ENCODE measurements at places on chromosomes 11 and 22. TPM values are rescaled to one million over a fixed set of nuclear protein-coding genes. Genes with fewer than 3 reads are reported as not detected.
A peak's percentile ranks its signal among the peaks of the same experiment; 100 is the strongest.

The ABTB2 gene
- total RNA-seq: 3.7 TPM

DNA sequence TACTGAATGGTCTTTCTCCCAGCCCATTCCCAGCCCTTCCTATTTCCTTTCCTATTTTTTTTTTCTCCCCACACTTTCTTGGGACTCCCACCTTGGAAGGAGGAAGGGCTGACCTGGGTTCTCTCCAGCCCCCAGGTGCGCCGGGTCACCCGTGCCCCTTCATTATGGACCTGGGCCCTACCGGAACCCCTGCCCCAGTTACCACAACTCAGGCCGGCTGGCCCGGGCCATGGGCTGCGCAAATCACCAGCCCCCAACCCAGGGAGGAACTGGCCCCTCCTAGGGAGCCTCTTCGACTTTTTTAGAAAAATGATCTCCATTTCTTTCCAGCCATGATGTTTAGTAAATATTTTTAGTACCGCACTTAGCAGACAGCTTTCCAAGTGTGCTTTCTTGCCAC lies 62.2 kb downstream of the MORC2 start:
- DNase-seq: no peak

The EWSR1 gene
- 243 TPM for total RNA-seq

The LYVE1 gene
- not detected for total RNA-seq

DNA sequence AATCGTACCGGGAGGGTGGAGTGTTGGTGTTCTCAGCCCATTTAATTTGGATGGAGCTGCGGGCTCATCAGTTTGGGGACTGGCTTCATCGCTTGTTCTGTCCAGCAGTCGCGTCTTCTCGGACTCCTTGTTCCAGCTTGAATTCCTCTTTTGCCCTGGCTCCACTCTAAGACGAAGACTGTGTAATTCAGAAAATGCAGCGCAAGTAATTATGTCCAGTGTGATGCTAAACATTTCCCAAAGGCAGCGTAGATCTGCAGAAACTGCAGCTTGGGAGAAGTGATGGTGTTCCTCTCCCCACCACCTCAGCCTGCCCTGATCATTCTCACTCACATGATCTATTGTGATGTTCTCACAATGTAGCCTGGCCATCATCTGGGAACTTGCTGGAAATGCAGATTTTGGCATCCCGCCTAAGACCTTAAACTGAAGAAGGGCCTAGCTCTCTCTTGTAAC lies 666 bp downstream of the SLC25A18 start:
- peak; percentile 53 for DNase-seq

DNA sequence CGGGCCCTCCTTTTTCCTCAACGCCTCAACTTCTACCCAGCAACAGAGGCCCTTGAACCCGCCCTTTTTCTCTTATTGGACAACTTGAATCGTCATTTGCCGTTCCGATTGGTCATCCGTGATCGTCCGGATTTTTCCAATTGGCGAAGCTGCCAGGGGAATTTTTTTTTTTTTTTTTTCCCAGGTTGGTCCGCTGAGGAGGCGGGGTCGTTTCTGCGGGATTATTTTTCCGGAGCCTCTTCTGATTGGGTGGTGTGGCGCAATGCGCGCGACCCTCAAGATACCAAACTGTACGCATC lies 465 bp upstream of the TTC9C start:
- peak; percentile 97 for DNase-seq

DNA sequence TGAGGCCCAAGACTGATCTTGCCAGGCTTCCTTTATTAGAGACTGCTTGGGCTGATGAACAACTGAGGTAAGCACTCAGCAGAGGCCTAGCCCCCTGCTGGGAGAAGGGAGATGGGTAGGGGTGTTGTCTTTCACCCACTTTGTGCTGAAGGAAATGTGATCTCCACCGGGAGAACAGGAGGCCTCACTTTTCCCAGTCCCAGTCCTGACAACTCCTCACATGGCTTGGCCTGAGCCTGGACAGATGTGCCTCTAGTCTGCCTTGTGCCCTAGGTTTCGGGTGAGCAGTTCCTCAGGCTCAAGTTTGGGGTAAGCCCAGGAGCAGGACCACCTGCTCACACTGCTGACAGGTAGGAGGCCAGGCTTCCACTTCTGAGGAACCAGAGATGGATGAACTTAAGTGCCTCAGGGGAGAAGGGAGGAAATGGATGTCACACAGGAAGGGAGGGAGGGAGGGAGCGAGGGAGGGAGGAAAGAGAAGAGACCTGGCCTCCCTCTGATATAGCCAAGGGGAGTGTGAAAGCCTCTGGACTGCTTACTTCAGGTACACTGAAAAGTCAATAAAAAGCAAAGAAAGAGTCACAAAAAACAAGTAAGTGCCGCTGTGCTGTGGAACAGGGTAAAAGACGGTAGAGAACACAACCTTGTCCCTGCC lies 8.1 kb downstream of the CLPB start:
- no peak for DNase-seq

The VPS51 gene
- 90.1 TPM for total RNA-seq

DNA sequence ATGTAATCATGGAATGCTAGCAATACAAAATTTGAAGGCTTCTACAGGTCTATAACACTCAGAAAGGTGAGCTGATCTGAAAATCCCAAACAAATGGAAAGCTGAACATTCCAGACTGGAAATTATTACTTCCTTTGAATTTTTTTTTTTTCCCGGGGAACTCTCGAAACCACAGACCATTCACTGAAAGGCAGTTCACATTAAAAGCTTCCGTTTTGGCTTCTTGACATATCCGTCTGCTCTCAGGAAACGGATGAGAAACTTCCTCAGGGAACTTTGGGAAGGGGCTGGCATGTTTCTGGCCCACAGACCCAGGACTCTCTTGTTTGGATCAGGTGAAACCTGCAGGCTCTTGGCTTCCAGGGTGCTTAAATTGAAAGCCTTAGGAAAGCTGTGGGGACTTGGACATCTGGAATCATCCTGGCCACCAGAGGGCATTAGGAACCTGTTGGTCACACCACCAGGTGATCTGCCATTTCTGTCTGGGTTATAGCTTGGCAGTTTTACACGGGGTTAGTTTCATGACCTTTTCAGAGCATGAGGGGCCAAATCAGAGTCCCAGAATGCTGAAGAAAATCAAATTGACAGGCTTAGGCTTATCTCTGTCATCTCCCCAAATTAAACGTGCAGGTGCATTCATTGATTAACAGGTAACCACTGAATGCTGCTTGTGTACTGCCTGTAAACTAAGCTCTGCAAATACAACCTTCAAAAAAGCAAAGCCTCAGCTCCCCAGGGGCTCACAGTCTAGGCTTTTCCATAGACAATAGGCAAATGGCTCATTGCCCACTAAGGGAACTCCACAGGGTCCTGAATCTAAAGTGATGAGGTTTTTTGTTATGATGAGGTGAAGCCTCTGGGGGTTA lies 22.7 kb upstream of the GRAMD1B start:
- peak; percentile 65 for DNase-seq

The TNNT3 gene
- total RNA-seq: not detected

The PTPN5 gene
- not detected for total RNA-seq

The TIRAP gene
- 8.2 TPM for total RNA-seq

DNA sequence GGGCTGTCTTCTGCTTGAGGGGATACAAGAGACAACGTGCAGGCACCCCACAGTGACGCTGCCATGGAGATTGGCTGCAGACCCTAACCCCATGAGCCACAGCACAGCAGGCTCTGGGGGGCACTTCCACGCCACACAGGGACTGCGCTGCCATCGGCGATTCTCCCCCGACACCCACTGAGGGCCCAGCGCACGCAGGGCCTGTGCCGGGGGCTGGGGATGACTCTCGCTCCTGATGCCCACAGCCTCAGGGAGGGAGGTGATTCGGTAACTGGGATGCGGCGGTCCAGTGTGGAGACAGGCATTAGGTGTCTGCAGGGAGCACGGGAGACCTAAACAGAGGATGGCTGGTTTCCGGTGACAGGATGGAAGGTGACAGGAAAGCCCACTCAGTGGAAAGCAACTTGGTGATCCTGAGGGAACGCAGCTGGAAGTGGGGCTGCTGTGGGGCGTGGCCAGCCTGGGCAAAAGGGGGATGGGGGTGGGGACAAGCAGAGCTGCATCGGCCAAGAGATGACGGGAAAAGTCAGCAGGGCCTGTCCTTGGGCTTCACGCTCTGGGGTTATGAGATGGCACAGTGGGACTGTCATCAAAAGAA lies 37.7 kb downstream of the EFCAB6 start:
- DNase-seq: no peak

DNA sequence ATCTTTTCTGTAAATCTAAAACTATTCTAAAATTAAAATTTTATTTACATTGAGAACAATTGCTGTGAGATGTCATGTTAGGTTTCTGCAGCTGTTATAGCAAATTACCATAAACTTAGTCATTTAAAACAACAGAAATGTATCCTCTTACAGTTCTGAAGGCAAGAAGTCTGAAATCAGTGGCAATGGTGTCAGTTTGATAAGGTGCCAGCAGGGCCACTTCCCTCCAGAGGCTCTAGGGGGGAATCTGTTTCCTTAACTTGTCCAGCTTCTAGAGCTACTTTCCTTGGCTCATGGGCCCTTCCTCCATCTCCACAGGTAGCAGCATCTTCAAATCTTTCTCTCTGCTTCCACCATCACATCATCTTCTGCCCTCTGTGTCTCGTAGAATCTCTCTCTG lies 23.0 kb downstream of the MOGAT2 start:
- DNase-seq: no peak

The OR8G5 gene
- not detected for total RNA-seq
